ENCODE measurements at places on chromosomes 4 and X. TPM values are rescaled to one million over a fixed set of nuclear protein-coding genes. Genes with fewer than 3 reads are reported as not detected.

Gene PPEF1
- not detected for total RNA-seq

Gene NAP1L2
- total RNA-seq: 0.06 TPM

Gene MND1
- total RNA-seq: 35.1 TPM

Gene TRIM2
- total RNA-seq: 11.7 TPM

Gene TKTL2
- total RNA-seq: not detected

Gene STAG2
- 85.9 TPM for total RNA-seq

Gene NUP62CL
- total RNA-seq: not detected

Gene PLS3
- total RNA-seq: 285 TPM

Gene HSPA4L
- 5.7 TPM for total RNA-seq

Gene FGF5
- total RNA-seq: 2.5 TPM

Gene MAP7D2
- total RNA-seq: not detected

Gene CTAG1A
- total RNA-seq: not detected

Gene GNL3L
- 25.2 TPM for total RNA-seq

Gene XIAP
- 71.0 TPM for total RNA-seq

Gene ALAS2
- total RNA-seq: not detected

Gene CLTRN
- not detected for total RNA-seq

Gene SLITRK4
- not detected for total RNA-seq

Data from SJSA1 (cell line).